ENCODE measurements at places on chromosomes 3 and 15.

DNA sequence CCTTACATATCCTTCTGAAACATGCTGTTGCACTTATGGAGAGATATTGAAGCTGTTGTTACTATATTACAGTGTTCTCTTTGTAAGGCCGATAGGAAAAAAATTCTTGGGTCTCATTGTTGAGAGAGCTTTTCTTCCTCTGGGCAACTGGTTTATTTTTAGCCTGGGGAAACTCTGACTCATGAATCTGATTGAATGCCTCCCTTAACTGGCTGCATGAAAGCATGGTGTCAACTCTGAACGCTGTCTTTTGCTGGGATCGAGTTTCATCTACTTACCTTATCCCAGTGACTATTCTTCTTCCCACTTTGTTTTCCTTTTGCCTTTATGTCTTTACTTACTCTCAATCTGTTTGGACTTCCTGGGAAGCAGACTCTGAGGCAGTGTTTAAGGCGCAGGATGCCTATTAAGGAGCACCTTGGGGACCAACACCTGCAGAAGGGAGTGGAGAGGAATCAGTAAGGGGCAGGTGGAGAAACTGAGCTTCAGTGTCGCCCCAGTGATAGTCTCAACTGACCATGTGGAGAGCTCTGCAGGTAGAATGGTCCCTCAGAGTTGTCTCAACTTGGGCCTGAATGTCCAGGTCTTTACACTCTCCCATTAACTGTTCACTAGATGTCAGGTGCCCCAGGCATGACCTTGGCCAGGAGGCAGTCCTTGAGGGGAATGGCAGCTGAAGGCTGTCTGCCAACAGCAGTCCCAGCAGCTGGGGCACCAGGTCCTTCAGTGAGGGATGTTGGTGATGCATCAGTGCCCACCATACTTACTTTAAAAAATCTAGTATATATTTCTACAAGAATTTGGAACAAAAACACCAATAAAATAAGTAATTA, 88.9 kb upstream of the CCNL1 start:
- DNase-seq, result no peak

DNA sequence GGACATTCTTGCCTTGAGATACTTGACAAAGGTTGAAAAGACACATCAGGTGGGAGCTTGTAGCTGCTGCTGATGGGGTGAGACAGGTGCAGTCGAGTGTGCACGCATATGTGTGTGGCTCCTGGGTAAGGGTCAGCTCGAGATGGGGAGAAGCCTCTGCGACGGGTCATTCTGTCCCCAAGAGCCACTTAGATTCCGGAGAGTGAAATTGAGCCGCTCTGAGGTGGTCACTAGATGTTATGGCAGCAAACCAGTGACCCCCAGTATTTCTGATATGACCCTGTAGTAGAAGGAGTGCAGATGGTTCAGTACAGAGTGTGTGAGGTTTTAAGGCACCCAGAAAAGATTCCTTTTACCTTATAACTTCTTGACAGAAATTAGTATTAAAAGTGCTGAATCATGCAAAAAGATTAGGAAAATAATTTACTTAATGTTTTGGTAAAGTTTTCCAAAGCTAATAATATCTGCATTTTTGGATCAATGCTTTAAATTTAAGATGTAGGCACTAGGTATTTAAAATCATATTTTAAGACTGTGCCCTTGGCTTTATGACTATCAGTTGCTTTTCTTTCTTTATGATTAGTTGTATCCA, 241.9 kb upstream of the TOPAZ1 start:
- no peak for DNase-seq

GRCh38 chr3:185549122-185549521, 3.3 kb downstream of the LIPH start:
- DNase-seq, result no peak

DNA sequence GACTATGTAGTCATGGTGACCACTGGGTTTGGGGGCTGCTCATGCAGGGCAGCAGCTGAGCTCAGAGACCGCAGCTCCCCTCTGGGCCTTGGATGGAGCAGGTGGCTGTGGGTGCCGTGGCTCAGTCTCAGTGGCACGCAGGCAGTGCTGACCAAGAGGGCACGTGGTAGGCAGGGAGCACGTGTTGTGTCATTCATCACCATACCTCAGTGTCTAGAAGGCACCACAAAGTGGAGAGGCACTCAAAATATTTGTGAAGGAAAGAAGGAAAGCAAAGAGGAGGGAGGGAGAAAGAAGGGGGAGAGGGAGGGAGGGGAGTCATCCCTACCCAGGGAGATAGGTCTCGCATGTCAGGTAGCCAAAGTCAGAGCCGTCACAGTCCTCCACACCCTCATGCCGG, 26.1 kb downstream of the EAF1 start:
- no peak for DNase-seq

- DNase-seq, result no peak
These were observed 7.3 kb upstream of the HEG1 start for GRCh38 chr3:125062904-125063618.

DNA sequence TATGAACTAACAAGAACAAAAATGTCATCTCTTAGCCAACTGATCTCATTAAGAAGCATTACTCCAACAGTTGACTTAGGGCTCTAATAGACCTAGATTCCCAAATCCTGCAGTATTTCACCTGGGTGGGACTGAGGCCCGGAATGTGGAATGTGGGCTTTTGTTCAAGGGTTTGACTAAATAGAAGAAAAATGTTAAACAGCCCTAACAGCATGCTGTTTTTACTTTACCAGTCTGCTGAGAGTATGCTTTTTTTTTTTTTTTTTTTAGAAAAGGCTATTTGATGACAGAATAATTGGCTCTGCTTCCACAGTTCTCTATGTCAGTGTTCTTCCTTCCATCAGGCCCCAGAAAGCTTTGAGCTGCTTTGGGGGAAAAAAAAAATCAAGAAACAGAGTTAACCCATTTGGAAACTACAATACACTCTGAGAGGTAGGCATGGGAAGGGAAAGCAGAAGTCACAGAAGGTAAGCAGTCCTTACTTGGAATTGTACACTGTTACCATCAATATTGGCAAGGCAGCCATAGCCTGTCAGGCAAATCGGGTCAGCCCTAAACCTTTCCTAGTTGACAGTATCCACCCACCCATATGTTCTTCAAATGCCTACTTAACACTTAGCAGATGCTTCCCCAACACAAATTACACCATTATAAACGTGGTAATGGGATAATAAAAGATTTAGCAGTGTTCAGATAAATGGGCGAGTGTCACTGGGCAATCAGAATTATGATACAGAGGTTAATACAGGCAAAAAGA, 224.2 kb downstream of the CNTN3 start:
- no peak for DNase-seq

DNA sequence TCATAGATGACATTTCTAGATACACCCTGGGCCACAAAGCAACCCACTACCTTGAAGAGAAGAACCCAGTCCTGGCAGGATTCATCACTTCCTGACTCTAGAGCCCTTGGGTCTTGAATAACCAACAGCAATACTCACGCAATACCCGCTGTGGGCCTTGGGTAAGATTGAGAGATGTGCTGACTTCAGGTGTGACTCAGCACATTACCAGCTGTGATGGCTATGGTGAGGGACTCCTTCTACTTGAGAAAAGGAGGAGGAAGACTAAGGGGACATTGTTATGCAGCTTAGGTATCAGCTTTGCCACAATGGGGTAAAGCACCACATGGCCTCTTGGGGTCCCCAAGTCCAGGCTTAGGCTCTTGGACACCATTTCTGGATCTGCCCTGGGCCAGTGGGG, 14.9 kb downstream of the C3orf33 start:
- no peak for DNase-seq

DNA sequence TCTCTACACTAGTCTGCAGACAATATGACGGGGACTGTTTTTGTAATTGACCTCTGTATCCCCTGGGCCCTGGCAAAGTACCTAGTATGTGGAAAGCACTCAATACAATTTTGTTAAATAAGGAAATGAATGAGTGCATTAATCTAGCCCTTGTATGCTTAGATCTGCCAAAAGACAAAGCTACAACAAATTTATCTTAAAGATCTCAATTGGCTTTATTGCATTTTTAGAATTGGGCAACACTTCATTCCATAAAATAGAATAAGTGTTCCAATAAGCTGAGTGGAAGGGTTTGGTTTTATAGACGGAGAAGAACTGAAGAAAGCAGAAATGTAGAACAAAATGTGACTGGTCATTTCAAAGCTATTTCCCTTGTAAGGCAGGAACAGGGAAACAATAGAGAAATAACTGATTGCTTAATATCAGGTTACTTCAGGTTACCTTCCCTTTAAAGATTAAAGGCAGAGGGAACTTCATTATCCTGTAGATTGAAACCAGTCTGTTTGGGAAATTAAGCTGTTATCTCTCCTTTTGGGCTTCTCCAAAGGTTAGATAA, 108.3 kb upstream of the MME start:
- DNase-seq, result no peak

- DNase-seq, result no peak
These were observed 880.2 kb downstream of the ROBO1 start for GRCh38 chr3:78887547-78888011.

DNA sequence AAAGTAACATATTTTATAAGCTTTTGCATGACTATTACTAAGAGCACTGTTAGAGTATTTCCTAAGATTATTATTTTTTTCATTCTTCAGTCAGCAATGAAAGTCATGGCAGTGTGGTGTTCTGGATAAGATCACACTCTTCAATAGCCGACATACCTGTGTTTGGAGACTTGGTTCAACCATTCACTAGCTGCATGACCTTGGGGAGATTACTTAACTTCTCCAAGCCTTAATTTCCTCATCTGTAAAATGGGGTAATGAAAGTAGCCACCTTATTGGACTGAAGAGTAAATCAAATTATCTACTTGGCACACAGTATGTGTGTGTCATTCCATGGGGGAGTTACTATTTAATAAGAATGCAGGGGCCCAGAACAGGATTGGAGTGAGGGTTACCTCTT, 24.5 kb upstream of the PCOLCE2 start:
- DNase-seq, result no peak

- DNase-seq, result no peak
These were observed 346.8 kb downstream of the CNTN3 start for GRCh38 chr3:74267588-74268184.

DNA sequence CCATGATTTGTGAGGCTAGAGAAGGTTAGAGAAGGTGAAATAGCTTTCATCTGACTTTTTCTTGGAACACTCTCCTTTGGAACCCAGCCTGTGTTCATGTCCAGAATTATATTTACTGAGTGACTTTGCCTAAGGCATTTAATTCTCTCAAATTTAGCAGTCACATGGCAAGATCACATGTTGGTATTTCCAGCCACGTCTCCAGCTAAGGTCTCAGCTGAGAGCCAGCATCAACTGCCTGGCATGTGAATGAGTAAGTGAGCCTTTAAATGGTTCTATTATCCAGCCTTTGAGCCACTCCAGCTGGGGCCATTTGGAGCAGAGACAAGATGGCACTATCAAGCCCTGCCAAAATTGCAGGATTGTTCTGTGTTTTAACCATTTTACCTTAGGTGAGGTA, 130.2 kb upstream of the SGO1 start:
- no peak for DNase-seq

DNA sequence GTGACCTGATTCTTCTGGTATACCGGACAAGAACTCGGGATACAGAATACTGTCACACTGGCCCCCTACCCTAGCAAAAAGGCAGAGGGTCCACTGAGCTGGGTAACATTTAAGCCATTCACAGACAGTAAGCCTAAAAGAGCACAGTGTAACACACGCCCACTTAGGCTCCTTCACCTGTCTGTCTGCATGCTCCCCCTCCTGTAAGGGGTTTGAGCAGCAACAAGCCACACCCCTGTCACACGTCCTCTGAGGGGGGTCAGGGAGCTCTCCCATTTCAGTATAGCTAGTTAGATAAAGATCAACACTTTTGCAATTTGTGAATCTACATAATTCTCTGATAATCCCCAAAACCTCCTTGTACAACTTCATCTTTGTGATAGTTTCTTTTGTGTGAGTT, 586.3 kb upstream of the LMCD1 start:
- no peak for DNase-seq

- no peak for DNase-seq
These were observed 77.7 kb downstream of the CEMIP start for GRCh38 chr15:80856809-80857377.

- DNase-seq, result no peak
These were observed 36.4 kb downstream of the ST8SIA2 start for GRCh38 chr15:92430069-92430440.

- no peak for DNase-seq
These were observed 1.9 kb upstream of the ZNF662 start for GRCh38 chr3:42904076-42904475.

- DNase-seq, result no peak
These were observed 49.7 kb upstream of the UBE2E2 start for GRCh38 chr3:23153436-23153835.

- no peak for DNase-seq
These were observed 193.8 kb upstream of the GOLIM4 start for GRCh38 chr3:168289471-168290008.

- DNase-seq, result no peak
These were observed 115.0 kb downstream of the FOXP1 start for GRCh38 chr3:71468311-71469137.

GRCh38 chr3:2511356-2511755, 412.7 kb downstream of the CNTN4 start:
- DNase-seq, result no peak

GRCh38 chr3:22122567-22122966, 371.6 kb upstream of the ZNF385D start:
- no peak for DNase-seq

DNA sequence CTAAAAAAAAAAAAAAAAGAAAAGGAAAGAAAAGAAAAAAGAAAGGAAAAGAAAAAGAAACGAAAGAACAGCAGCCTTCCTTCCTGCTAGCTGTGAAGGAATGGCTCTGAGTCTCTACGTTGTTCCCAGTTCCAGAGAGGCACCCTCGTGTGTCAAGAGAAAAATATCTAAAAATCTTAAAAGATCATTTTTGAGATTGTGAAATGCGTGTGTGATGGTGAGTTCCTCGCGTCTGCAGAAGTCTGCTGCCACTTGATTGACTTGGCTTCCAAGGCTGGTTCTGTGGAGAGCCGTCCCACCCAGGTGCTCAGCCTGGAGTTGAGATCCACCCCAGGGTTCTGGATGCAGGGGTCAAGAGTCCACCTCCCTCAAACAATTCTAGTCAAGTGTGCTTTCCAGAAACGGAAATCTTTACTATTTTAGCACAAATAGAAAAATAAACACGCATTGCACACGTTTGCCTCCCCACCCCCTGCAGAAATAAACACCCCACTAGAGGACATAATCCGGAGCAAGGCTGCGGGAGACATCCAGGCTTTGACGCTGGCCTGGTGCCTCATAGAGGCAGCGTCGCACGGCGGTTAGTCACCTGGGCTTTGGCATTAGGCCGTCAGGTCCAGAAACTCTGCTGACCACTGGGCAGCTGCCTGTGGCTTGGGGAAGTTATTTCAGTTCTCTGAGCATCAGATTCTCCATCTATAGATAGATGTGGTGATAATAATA, 265.4 kb downstream of the FAM43A start:
- DNase-seq, result no peak

DNA sequence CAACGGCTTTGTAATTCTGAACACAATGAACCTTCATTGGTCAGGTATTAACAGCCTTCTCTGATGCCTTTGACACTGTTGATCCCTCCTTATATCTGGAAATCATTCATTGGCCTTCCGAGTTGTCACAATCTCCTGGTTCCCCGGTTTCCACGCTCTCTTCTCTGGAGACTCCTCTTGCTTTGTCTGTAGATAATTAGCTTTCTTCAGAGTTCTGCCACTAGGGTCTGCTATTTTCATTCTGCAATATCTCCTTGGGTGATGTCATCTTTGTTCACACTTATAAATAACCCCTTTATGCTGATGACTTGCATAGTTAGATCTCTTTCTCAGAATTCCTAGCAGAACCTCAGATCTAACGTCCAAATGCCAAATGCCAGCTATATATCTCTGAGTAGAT, 583.8 kb upstream of the ZNF717 start:
- DNase-seq, result no peak

Measured in activated T-cell treated with anti-CD3 and anti-CD28 coated beads, Interleukin-2, amount 50 U/mL, for 1 hour (primary cell).